ENCODE measurements at places on chromosomes 13 and 19. TPM values are rescaled to one million over a fixed set of nuclear protein-coding genes. Genes with fewer than 3 reads are reported as not detected.

Gene EDDM13
- polyA plus RNA-seq, result not detected

Gene PSG11
- polyA plus RNA-seq, result not detected

Gene NFIX
- 16.8 TPM for polyA plus RNA-seq

Gene TSC22D1
- 82.4 TPM for polyA plus RNA-seq

Gene IZUMO2
- polyA plus RNA-seq, result not detected

Gene ERICH6B
- polyA plus RNA-seq, result not detected

Gene ANGPTL8
- polyA plus RNA-seq, result 13.0 TPM

Gene NKPD1
- 0.06 TPM for polyA plus RNA-seq

DNA sequence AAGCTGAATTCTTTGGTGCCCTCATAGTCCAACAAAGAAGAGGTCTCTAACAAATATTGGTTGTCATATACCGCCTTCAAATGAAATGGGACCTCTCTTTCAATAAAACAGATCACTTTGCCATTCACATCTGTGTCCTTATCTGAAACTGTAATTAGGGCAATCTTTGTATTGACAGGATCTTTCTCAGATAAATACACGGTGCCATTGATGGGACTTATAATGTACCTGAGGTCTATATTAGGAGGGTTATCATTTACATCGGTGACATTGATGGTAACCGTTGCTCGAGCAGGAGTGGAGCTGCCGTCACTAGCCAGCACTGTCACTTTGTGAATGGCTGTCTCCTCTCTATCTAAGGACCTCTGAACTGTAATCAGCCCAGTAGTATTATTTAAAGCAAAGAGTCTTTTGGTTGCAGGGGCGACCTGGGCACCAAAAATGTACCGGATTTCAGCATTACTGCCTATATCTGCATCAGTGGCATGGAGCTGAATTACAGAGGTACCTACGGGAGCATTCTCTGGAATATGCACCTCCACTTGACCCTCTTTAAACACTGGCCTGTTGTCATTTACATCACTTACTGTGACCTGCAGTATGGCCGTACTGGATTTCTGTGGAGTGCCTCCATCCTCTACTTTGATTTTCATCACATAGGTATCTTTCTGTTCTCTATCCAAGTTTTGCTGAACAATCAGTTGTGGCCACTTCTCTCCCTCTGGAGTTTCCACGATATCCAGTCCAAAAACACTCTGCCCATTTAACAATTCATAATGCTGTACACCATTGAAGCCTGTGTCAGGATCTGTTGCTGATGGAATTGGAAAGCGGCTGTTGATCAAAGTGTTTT is 2.8 kb downstream of the PCDH9 start:
- DNase-seq, result no peak

DNA sequence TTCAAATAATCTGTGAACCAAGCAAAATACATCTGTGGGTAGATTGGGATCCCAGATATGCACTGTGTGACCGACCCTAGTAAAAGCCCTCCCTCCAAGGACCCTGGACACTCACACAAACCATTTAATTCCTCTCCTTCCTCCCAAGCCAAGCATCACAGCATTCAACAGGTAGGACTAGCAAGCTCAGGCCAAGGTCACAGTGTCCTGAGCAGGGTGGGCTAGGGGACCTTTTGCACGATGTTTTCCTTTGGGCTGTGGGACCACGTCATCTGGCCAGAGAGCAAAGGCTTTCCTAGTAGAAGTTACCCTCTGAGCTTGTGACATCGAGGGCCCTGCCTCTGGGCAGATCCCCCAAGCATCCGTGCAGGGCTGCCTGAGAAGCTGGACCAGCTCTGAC is 297.6 kb upstream of the ZNF507 start:
- DNase-seq, result no peak

DNA sequence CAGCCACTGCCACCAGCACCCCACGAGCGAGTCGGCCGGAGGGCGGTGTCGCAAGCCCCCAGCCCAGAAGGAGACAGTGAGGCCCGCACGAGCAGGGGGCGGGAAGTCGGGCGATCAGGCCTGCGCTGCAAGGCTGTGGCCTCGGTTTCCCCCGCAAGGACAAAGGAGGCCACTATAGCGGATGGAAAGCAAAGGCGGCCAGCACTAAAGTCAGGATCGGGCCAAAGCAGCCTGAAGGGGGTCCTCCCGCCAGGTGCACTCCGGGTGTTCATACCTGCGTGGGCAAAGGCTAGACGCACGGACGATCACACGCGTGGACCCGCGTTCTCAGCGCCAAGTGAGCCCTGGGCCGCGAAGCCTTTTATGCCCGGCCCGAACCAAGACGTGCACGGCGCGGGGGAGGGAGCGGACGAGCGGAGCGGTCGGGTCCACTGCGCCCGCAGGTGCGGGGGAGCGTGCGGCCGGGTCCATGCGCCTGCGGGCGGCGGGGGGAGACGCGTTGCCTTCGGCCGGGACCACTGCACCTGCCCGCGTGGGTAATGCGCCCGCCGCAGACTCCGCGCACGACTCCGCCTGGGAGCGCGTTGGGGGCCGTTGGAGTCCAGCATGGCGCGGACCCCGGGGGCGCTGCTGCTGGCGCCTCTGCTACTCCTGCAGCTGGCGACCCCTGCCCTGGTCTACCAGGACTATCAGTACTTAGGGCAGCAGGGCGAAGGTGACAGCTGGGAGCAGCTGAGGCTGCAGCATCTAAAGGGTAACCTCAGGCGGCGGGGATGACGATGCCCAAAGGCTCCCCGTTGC is at the start of the genes PRDX2 and THSD8:
PRDX2 (minus strand) TSS at position 335 of the 801 bp plus-strand sequence. CDS start 539 bp downstream, outside the sequence.
THSD8 (plus strand) TSS at position 604 of the 801 bp plus-strand sequence; CDS start at position 607, 3 bp downstream.
- peak; percentile 76 for DNase-seq

GRCh38 chr13:49093376-49093775 is 117.7 kb downstream of the FNDC3A start:
- no peak for DNase-seq

DNA sequence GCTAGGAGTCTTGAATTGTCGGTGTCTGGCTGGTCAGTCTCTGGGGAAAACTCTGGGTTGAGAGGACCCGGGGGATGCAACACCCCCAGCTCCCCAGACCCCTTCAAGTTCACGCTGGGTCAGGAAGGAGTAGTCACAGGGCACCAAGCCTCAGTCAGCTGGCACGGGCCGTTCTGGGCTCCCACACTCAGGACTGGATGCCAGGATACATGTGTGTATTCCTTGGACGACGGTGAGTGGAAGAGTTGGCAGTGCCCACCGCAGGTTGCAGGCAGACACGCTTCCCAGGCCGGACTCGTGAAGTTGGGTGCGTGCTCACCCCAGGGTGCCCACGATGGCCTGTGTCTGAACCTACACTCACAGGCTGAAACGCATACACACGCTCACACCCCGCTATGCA is 5.5 kb downstream of the GADD45B start:
- no peak for DNase-seq

DNA sequence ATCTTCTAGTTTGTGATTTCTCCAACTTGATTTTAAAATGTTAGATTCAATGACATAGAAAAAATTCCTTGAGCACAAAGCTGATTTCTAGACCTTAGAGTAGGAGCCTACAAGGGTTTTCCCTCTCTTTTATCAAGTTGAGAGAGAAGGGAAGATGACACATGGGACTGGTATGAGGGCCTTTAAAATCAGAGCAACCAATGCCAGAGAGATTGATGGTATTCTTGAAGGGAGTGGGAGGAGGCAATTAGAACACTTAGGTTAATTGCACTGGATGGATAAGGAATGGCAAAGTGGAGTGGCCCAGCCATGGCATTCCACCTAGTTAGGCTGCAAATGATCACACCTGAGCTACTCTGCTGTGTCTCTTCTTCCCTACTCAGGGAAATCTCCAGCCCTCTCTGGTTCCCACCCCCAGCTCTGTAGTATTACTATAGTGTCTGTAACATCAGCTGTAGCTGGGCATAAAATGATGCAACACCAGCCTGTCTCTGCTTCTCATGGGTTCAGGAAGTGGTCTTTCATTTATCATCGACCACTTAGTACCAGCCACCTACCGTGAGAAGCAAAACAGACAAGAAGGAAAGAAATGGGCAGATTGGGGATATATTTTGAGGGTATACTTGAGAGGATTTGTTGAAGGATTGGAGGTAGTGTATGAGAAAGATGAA is 333.6 kb downstream of the DLEU7 start:
- no peak for DNase-seq

DNA sequence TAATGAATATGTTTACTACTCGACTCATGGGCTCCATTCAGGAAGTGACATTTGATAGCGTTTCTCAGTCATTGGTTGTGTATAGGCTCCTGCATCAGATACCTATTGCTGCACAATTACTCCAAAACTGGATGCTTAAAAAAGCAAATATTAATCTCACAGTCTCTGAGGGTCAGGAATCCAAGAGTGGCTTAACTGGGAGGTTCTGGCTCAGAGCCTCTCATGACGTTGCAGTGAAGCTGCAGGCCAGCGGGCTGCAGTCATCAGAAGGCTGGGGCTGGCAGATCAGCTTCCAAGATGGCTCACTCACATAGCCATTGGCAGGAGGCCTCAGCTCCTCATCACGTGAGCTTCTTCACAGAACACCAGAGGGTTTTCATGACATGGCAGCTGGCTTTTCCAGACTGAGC is 525.1 kb upstream of the NBEA start:
- peak; percentile 74 for DNase-seq

All from heart right ventricle (tissue), 16 donors.